Activated CD8-positive, alpha-beta T cell treated with anti-CD3 and anti-CD28 coated beads for 36 hours (primary cell): ENCODE measurements at places on chromosomes 5 and 9. TPM values are rescaled to one million over a fixed set of nuclear protein-coding genes. Genes with fewer than 3 reads are reported as not detected.

Gene RAD1
- 37.9 TPM for total RNA-seq

Gene TCF7
- 50.3 TPM for total RNA-seq

Gene OR1Q1
- total RNA-seq, result not detected

Gene HSPA9
- total RNA-seq, result 442 TPM

Gene CD74
- total RNA-seq, result 277 TPM

Gene C9orf57
- total RNA-seq, result not detected

Gene NR2F1-AS1
- total RNA-seq, result not detected

Gene AHRR
- 27.9 TPM for total RNA-seq

DNA sequence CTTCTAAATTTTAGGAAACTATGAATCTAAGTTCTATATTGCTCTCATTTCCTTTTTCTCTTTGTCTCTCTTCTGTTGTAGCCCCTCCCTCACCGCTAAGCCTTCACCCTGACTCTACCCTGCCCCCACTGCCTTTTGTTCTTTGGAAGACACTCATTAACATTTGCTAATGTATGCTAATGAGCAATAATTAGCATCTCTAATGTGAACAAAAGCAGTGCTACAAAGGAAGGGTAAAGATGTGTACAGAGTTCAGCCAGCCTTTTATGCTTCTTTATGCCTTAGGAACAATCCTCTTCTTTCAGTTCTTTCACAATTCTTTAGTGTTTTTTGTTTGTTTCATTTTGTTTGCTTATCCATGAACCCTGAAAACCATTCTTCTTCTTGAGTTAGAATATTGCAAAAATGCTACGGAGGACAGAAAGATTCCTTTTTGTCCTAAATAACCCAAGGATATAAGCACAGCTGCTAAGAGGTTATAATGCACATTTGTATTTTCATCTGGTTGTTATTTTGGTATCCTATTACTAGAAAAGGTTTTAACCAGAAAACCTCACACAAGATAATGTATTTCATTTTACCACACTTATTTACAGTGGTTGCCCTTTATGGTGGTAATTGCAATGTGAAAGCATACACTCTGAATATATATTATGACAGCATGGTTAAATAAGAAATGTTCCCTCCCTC, 159.3 kb downstream of the TMC1 start:
- no peak for DNase-seq

DNA sequence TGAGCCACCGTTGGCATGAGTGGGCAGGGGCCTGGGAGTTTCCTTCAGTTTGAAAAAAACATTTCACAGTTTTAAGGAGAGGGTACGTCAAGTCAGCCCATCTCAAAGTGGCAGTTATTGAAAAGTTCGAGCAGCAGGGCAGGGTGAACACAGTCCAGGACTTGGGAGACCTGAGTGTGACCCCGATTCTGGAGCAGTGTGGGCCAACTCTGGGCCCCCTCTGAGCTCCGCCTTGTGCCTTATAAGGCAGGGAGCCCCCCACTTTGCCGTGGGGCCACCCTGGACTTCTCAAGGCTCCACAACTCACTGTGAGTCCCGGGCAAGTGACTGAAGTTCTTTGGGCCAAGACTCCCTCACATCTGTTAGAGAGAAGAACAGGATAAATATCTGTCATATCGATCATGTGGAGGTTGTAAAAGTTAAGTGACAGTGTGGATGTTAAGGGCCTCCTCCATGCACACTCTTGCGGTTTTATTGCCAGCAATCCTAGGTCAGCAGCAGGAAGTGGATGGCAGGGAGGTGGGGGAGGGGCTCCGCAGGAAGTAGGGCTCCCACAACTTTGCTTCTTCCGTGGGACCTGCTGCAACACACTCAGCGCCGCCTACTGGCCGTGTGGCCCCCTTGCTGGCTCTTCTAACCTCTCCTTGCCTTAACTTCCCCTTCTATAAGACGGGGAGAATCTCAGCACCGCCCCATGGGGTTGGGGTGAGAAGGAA, 38.4 kb downstream of the HRH2 start:
- DNase-seq, result peak; percentile 89

- no peak for DNase-seq
These were observed 485.8 kb downstream of the SEMA5A start for GRCh38 chr5:9059920-9060691.

GRCh38 chr5:109929376-109929775, 239.6 kb downstream of the MAN2A1 start:
- DNase-seq, result no peak

- no peak for DNase-seq
These were observed 9.2 kb downstream of the POC5 start for GRCh38 chr5:75707911-75708509.

- no peak for DNase-seq
These were observed 625 bp downstream of the EXOSC2 start for GRCh38 chr9:130694205-130694604.

- DNase-seq, result no peak
These were observed 701.0 kb downstream of the NR2F1-AS1 start for GRCh38 chr5:92879806-92880543.

GRCh38 chr5:79562351-79563246, 48.7 kb upstream of the HOMER1 start:
- no peak for DNase-seq

GRCh38 chr5:152838241-152838786, 433.2 kb upstream of the NMUR2 start:
- no peak for DNase-seq

- no peak for DNase-seq
These were observed 385.2 kb upstream of the KLF4 start for GRCh38 chr9:107874591-107875369.

DNA sequence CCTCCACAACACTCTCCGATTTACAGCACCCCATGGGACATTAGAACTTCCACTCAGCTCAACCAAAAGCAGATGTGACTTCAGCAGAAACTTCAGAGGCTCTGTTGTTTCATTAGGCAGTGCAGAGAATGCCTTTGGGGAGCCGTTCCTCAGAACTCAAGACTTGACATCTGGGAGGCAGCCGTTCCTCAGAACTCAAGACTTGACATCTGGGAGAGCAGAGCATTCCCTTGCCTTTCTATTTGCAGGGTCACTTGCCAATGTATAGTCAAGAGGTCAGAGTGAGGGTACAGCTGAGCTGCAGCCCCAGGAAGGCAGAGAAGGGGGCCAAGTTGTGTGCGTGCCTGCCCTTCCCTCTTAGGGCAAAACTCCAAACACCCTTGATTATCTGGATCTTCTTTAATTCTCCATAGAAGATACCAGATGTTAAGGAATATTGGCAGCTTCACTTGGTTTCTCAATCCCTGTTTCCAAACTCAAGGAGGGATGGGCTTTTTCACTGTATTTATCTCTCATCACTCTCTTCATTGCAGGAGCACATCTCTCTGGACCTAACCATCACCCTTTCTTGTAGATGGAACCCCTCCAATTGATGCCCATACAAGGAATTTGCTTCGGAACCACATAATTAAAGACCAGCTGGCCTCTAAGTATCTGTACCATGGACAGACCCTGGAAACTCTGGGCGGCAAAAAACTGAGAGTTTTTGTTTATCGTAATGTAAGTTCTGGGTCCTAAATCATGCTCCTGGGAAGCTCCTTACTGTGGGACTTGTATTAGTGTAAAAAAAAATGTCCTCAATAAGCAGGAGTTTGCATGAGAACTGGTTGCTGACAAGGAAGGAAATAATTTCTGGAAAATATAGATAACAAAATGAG, 25.6 kb downstream of the TGFBI start:
- no peak for DNase-seq

DNA sequence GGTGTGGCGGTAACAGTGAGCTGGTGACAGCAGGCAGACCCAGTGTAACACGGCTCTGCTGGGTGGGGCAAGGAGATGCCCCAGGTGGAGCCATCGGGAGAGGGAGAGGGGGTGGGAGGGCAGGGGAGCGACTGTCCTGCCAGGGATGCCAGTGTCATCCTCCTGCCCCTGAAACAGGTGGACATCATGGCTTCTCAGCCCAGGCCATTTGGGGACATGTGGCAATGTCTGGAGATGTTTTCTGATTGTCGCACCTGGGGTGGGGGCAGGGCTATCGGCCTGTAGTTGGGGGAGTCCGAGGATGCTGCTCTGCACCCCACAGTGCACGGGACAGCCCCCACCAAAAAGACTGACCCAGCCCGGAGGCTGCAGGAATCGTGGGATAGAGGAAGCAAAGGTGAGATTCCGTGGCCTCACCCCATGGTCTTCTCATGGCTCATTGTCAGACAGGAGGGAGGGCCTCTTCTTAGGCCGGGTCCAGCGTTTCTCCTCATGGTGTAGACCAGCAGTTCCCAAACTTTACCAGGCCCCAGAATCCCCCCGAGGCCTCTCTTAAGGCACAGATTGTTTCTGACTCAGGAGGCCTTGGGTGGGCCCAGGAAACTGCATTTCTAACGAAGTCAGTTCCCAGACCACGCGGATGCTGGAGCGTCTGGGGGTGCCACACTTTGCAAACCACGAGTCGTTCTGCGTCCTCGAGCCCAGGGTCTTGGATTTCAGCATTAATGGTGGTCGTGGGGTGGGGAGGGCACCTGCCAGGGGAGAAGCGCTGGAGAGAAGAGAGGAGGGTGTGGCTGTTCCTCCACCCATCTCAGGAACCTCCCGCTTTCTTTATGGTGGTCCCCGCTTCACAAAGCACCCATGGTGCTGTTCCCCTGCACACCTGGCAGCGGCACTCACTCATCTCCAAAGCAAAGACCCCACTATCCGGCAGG, 11.0 kb downstream of the COL5A1 start:
- no peak for DNase-seq

GRCh38 chr5:83059341-83059740, 17.9 kb downstream of the TMEM167A start:
- DNase-seq, result no peak

DNA sequence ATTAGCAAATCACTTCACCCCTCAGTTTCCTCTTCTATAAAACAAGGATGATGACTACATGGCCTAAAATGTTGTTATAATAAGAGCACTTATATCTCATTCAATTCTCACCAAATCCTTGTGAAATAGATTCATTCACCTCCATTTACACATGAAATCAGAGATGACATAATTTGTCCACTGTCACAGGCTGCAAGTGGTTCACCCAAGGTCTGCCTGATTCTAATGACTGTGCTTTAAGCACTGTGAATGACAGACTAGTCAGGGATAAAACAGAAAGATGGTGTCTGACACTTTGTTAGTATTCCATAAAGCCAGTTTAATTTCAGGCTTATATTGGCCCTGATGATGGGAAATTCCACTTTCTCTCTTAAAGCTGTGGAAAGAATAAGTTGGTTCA, 209.5 kb downstream of the MAPKAP1 start:
- DNase-seq, result no peak

DNA sequence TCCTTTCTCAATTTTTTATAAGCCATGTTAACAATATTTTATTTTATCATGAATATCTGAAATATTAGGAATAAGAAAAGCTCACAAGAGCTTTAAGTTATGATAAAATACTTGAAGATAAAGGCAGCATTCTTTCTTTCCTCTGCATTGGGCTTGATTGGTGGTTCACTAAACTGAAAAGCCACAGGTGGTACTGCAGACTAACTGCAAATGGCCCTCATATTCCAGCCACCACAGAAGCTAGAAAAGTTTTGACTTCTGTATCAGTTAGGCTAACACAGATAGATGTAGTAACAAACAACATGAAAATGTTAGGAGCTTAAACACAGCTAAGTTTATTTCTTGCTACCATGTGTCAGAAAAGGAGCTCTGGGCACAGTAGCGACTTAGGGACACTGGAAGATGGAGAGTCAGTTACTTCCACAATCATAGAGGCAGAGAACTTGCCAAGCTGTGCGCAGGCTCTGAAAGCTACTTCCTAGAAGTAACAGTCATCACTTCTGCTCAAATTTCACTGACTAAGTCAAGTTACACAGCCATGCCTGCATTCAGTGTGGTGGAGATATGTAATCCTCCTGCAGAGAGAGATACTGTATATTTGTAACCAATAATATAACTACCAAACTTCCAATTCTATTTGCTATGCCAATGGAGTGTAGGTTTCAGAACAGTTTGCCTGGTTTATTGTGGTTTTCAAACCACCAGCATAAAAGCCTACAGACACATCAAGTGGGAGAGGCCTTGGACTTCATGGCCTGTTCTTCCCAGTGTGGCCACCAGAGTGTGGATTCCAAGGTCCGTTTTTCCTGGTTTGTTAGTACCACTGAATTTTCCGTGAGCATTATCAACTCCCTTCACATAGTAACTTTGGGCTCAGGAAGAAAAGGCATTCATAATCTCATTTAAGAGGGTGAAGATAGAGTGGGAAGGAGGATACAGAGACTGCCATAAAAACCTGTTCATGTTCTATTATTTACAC, 268.3 kb downstream of the PJA2 start:
- no peak for DNase-seq

GRCh38 chr9:76266649-76267283, 127.5 kb downstream of the RFK start:
- DNase-seq, result no peak

DNA sequence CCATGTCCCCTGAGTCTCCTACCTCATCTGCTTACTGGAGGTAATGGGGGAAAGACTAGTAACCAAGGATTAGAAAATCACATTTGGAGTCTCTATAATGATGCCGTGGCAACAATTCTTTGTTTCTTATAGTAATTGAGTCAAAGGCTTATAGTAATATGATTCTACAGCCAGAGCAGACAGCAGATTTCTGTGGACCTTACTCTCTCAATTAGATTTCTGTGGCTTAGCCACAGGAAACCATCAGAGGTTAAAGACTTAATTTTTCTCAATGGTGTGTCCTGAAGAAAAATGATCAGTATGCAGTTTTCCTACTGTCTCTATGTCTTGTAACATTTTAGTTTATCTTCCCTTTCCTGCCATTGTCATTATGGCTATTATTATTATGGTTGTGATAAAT, 59.3 kb upstream of the CD180 start:
- no peak for DNase-seq

DNA sequence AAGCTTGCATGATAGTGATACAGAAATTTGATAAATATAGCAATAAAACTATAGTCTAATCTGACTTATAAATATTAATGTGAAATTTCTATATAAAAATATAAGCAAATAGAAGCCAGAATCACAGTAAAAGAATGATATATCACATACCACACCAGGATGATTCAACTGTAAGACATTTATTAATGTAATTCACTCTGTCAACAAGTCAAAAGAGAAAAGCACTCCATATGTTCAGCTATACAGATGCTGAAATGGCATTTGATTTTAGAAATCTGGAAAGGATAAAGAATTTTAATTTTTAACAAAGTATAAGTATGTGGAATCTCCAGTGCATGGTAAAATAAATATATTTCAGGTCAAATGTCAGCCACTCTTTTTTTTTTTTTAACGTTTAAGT, 372.4 kb downstream of the KCNN2 start:
- no peak for DNase-seq

GRCh38 chr9:78574354-78575045, 277.6 kb downstream of the PSAT1 start:
- no peak for DNase-seq

GRCh38 chr5:54908774-54909525, 76.4 kb downstream of the ESM1 start:
- DNase-seq, result no peak

- peak; percentile 87 for DNase-seq
These were observed 835 bp downstream of the MCIDAS start for GRCh38 chr5:55226027-55226933.

GRCh38 chr9:8095672-8096086, 296.1 kb upstream of the DMAC1 start:
- no peak for DNase-seq

GRCh38 chr9:65432722-65433323, 147.8 kb upstream of the FOXD4L5 start:
- DNase-seq, result no peak

- DNase-seq, result no peak
These were observed 30.2 kb upstream of the PTGER4 start for GRCh38 chr5:40649463-40650030.

- no peak for DNase-seq
These were observed 69.3 kb downstream of the CRB2 start for GRCh38 chr9:123425261-123425821.
